Stimulated activated CD8-positive, alpha-beta memory T cell treated with anti-CD3 and anti-CD28 coated beads, Interleukin-15, amount 100 ng/mL, for 24 hours (primary cell): ENCODE measurements at places on chromosomes 11 and 22.

GRCh38 chr22:50305393-50305922 is 2.0 kb downstream of the PLXNB2 start:
- no peak for DNase-seq

- DNase-seq = no peak
Observed at GRCh38 chr22:46336119-46337078, 885 bp downstream of the TRMU start.

DNA sequence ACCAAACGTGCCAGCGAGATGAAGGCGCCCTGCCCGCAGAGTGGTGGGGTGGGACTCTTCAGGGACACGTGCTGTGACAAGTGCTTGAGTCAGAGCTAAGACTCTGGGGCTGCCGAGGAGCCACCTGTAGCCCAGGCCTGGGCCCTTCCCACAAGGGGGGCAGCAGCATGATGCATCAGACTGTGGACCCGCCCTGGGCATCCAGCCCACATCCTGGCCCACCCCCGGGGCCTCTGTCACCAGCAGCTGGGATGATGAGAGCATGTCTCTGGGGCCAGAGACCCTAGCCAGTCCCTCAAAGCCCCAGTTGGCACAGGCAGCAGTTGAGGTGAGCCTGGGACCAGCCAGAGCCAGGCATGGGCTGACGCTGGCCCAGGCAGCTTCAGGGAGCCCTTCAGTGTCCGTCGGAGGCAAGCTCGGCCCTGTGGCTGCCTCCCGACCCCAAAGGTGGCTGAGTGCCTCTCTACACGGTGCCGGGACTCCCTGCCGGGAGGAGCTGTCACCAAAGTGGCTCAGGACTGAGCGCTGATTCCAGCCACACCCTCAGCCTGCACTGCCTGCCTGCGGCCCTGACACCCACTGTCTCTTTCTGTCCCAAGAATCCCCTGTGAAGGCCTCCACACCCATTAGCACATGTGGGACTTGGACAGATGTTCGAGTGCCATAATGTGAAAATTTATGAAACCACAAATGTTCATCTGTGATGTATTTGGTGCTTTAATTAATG is 41.3 kb downstream of the CDKN1C start:
- DNase-seq = no peak

GRCh38 chr11:132064987-132065620 is 694.7 kb downstream of the NTM start:
- DNase-seq = no peak
